CD4-positive, CD25-positive, alpha-beta regulatory T cell (primary cell): ENCODE measurements at places on chromosomes 2 and 18.

DNA sequence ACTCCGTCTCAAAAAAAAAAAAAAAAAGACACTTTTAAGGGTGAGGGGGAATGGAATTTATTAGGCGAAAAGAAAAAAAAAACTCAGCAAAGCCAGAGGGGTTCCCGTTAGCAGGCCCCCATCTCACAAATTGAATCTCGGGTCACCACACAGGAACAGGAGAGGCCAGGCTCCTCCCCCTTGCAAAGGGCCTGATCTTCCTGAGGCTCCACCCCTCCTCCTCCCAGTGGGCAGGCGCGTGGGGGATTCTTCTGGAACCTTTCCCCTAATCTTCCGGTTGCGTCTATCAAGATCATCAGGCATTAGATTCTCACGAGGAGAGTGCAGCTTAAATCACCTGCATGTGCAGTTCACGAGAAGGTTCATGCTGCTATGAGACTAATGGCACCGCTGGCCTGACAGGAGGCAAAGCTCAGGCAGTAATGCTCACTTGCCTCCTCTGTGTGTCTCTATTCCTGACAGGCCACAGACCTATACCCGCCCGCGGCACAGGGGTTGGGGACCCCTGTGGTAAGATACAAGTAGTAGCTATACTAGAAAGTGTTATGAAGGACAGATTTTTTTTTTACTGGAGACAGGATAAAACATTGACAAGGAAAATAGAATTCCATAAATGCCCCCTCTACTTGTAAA lies 45.8 kb downstream of the TAF4B start:
- no peak for DNase-seq

DNA sequence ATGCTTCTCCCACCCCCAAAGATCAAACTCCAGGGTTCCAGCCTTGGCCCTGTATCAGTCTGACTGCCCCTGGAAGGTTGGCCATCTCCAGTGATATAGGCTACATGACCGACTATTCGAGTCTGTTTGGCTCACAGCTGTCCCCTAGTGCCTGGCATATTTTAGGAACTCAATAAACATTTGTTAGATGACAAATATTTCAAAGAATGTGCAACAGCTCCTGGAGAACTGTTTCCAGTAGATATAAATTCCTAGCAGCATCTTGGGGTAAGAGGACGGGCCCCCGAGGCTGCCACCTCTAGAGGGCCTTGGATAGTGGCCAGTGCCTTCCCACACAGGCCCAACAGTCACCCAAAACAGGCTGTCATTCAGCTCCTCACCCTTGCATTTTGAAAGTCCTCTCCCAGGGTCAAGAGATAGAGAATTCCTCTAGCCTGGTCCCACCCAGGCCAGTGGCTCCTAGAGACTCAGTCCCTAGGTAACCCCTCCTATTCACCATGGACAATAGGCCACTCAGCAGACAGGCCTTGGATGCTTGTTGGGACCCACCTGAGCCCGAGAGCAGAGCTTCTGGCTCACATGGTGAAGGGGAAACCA lies 45.1 kb upstream of the ATP6V1B1 start:
- no peak for DNase-seq

- DNase-seq: no peak
Measured at GRCh38 chr2:200397785-200398184, 91.3 kb downstream of the SPATS2L start.

- DNase-seq: no peak
Measured at GRCh38 chr2:218386505-218387368, 4.7 kb downstream of the SLC11A1 start.

DNA sequence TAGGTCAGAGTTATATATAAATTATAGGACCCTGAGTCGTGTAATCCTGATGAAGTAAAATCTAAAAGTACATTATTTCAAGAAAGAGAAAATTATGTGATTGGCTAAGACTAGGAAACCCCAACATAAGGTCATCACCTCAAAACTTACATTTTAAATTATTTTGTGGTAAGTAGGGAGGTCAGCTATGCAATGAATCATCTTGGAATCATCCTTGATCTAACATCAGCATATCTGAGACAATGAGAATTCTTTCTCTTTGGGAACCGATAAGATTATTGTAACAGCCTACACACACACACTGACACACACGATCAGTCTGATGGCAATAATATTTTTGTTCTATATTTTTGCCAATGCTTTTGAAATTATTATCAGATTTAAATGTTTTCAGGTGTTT lies 904.8 kb upstream of the CHAC2 start:
- DNase-seq: no peak

DNA sequence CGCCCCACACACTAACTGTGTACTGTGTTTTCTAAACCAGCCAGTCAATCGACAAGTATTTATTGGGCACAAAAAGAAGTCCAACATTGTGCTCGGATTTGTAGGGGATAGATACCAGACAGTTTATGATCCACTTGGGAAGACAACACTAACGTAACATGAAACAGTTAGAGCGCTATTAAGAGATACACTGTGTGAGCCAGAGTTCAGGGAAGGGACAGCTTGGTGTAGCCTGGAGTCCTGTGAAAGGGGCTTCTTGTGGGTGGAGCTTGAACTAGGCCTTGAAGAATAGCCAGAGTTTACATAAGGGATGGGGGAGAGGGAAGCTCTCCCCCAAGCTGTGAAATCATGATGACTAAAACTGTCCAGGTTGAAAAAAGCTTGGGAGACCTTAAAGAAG lies 176.4 kb upstream of the TCF4 start:
- no peak for DNase-seq

DNA sequence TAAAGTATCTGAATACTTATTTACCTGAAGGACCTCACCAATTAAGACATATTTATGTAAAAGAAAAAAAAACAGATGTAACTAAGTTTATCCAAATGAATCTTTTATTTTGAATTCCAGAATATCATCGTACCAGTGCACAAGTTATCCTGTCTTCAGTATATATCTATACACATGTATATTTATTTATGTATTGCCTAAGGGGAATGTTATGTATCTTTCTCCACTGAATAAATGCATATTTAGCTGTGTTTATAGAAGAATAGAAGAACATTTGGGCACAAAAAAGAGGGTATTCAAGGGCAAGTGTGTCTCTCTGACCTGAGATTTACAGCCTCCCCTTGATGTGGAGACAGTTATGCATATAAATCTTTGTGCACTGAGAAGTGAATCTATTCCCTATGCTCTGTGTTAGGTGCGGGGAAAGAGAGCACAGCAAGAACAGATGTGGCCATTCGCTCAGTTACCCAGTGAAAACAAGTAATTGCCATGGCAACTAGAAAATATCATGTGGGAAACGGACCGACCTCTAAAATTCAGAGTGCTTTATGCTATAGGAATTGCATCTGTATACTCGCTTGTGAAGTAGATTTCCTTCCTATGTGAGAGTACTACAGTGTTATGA lies 39.5 kb upstream of the ASXL3 start:
- no peak for DNase-seq

- no peak for DNase-seq
Measured at GRCh38 chr18:46676182-46676835, 19.3 kb upstream of the LOXHD1 start.

GRCh38 chr18:30288662-30289414 lies 753.7 kb downstream of the DSC3 start:
- no peak for DNase-seq
